Pulmonary artery endothelial cell (primary cell): ENCODE measurements at places on chromosomes 16 and 17. TPM values are rescaled to one million over a fixed set of nuclear protein-coding genes. Genes with fewer than 3 reads are reported as not detected.

The SOX9 gene
- not detected in 2 replicates for total RNA-seq

The SCARF1 gene
- 101 and 117 TPM in 2 replicates for total RNA-seq

The NGFR gene
- 0.07 and 0.11 TPM in 2 replicates for total RNA-seq

The PRAC1 gene
- total RNA-seq, result not detected in 2 replicates

The CDRT4 gene
- 1.7 and 2.9 TPM in 2 replicates for total RNA-seq

DNA sequence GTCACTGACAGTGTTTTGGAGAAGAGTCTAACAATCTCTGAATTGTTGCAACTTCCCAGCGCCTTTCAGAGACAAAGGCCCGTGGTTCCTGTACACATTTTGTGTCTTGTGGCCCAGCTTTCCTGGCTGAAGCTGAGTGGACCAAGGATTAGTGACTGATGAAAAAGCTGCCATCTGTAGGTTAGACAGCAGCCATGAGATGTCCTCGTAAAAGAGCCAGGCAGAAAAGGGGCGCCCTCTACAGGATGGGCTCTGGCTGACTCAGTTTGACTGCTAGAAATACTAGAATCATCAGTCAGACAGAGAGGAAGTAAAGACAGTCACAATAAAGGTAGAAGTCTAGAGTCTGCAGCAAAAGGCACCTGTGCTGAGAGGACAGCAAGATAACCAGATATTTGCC, 26.5 kb upstream of the NF1 start:
- no peak for DNase-seq

DNA sequence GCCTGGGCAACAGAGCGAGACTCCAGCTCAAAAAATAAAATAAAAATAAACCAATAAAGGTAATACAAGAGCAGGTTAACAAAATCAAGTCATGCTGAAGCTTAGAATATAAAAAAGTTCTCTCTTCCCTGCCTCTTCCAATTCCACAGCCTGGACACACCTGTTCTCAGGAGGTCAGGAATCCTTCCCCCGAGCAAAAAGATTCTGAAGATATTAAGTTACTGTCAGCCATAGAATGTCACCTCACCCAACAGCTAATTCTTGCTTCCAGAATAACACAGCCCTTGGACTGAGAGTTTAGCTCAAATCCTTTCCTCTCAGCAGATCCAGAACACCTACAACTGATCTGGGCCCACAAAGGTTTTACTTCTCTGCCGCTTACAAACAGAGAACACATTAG, 27.1 kb downstream of the SLC39A11 start:
- no peak for DNase-seq

- peak; percentile 93 for DNase-seq
These were observed 19.6 kb upstream of the CCL2 start for GRCh38 chr17:34235389-34236028.

GRCh38 chr17:69579961-69580677, 165.6 kb downstream of the MAP2K6 start:
- DNase-seq, result no peak

- no peak for DNase-seq
These were observed 37.9 kb downstream of the MPRIP start for GRCh38 chr17:17080181-17080631.

DNA sequence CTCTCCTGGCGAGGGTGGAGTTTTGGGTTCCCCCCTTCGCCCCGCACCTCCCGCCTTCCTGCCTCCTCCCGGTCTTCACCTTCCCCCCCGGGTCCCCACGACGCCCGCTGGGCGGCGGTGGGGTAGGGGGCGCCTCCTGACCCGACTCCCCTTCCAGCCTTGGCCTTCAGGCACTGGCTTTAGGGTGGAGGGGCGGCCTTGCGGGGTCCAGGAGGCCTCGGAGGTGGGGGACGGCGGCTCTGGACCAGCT, 2.4 kb downstream of the SLC16A3 start:
- no peak for DNase-seq

DNA sequence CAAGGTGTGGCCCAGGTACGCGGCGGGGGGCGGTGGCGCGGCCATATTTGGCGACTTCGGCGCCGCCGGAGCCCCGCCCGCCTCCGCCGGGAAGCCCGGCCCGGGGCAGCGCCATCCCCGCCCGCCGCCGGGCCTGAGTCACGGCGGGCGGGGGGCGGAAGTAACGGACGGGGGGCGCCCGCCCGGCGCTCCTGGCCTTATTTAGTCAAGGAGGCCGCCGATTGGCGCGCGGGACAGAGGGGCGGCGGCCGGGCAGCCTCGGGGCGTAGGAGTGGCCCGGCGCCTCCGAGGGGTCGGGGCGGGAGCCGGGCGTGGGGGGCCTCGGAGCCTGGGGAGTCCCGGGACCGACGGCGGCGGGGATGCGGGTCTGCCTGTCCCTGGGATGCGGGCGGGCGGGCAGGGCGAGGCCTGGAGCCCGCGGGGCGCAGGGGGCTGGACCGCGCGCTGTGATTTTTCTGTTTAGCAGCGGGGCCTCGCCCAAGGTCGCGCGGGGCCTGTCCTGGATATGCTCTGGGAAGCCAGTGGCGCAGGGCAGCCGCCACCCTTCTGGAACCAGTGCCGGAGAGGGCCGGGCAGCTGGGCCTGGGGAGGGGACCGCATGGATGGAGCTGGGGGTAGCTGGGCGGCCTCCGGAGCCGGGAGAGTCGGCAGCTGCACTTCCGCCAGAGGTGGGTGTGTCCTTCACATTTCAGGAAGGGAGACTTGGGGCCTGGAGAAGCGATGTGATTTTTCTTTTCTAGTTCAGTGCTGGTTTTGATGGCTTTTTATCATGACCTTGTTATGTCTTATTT, 2.3 kb upstream of the ACTG1 start:
- DNase-seq, result peak; percentile 33

- no peak for DNase-seq
These were observed 58.5 kb downstream of the TNFRSF13B start for GRCh38 chr17:16913463-16913862.

DNA sequence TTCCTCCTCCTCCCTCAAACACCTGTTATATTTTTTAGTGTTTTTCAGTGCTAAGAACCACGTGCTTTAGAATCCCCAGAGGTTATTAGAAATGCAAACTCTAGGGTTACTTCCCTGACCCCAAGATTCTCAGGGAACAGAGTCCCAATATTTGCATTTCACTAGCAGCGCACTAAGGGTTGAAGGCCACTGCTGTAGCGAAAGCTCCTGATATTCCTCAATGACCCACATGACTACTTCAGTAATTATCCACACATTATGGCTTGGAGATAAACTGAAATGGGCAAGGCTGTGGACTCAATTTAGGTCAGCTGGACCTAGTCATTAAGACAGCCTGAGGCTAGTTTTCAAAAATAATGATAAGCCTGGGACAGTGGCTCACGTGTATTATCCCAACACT, 78.5 kb upstream of the BCAR1 start:
- DNase-seq, result no peak

DNA sequence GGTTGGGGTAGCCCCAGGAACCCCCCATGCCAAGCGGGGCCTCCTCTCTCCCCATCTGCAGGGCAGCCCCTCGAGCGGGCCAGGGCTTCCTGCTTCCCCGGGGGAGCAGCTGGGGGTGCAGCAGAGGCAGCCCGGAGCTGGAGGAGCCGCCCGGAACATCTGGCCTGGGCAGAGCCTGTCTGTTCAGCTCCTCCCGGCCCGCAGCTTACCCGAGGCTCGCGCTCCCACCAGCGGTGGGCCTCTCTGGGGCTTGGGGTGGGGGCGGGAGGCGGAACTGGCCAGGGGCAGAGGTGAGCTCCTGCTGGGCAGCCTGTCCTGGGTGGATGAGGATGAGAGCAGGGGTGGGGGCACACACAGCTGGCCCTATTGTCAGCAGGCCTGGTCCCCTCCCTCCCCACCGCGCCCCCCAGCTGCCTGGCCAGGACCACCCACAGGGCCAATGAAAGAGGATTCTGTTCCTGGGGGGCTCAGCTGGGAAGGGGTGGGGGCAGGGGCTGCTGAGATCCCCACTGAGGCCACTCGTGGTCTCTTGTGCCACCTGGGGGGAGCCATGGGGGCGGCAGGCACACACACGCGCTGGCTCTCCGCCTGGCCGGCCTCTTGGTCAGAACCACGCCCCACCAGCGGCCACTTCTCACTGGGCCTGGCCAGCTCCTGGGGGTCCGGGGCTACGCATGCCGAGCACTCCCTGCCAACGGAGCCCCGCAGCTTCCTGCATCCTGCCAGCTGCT, 34.7 kb downstream of the BAHCC1 start:
- no peak for DNase-seq

- no peak for DNase-seq
These were observed 6.3 kb downstream of the UBE2O start for GRCh38 chr17:76446449-76447231.

DNA sequence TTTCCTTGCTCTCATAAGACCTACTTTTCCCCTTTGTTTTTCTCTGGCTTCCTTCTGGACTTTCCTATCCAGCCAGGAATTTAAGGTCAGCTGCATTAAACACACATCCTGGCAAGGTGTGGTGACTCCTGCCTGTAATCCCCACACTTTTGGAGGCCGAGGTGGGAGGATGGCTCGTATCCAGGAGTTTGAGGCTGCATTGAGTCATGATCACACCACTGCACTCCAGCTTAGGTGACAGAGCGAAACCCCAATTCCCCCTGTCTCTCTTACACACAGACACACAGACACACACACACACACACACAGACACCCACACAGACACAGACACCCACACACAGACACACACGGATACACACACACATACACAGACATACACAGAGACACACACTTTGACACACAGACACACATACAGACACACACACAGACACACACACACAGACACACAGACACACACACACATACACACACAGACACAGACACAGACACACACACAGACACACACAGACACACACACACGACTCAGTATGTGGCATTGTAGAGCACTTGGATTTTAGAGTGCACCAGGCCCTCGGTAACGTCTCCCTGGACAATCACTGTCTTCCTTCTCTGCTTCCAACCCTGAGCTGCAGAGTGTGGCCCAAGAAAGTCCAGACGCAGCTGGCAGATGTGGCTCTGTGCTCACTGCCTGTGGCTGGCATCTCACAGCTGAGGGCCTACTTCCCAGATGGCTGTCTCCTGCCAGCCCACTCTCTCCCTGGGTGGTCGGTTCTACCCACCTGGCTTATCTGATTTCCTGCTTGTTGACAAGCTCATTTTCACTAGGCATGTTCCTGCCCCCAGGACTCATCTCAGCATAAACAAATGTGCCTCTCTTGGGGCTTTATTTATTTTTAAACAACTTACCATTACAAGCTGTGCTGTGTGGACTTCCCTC, 39.0 kb downstream of the NLRP1 start:
- no peak for DNase-seq

- DNase-seq, result no peak
These were observed at the start of gene MFAP4 for GRCh38 chr17:19386974-19387920. Gene MFAP4 (minus strand): TSS chr17:19387190. CDS start chr17:19387155, 35 bp downstream.

DNA sequence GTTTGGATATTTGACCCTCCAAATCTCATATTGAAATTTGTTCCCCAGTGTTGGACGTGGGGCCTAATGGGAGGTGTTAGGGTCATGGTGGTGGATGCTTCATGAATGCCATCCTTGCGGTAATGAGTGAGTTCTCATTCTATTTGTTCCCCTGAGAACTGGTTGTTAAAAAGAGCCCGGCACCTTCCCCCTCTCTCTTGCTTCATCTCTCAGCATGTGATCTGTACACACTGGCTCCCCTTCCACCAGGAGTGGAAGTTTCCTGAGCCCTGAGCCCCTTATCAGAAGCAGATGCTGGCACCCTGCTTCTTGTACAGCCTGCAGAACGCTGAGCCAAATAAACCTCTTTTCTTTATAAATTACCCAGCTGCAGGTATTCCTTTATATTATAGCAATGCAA, 25.6 kb downstream of the PIK3R6 start:
- DNase-seq, result no peak

GRCh38 chr17:27985736-27986399, 56.6 kb upstream of the NLK start:
- no peak for DNase-seq

DNA sequence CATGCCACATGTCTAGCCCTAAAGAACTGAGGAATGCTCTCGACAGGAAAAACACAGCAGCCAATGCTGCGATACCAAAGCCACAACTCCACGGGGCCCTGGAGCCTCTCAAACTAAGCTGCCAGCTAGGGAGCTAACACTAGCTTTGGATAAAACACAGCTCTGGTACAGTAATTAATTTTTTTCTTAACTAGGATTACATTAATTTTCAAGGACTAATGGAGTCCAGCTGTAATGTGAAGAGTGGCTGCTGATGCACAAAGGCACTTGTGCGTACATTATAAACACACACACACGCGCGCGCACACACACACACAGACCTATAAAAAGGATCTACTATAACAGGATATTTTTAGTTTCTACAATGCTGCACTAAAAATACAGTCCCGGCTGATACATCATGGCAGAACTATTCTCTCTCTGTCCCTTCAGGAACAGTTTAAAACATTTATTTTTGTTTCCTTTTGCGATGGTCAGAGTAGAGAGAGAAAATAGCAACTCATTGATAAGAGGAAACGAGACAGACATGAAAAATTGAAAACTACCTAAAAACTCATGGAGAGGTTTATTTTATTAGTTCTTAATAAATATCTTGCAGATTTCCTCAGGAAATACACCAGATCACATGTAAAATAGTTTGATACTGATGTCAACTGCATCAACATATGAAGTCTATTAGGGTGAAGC, 88.5 kb downstream of the SMG6 start:
- DNase-seq, result no peak

DNA sequence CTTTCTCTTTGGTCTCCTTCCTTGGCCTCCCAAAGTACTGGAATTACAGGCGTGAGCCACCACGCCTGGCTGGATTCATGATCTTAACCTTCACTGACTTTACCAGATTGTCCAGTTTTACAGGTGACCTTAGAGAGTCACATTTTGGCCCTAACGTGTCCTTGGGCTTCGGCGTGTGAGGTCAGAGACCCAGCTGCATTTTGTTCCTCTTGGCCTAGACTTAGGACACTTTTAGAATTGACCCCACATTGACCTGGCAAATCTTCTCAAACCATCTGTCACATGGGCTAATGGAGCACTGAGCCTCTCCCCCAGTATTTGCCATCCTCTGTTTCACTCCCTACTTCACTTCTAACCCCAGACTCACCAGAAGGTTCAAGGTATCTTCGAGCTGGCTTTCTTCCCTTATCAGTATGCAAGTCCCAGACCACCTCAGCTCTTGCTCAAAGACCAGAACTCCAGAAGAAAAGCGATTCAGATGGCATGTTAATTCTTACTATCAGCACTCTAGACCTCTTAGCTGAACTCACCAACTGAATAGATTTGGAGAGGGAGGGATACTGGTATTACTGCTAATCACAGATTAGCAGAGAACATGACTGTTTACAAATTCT, 1.7 kb upstream of the CYTH1 start:
- no peak for DNase-seq

- no peak for DNase-seq
These were observed 28.9 kb upstream of the GSE1 start for GRCh38 chr16:85584267-85584666.

DNA sequence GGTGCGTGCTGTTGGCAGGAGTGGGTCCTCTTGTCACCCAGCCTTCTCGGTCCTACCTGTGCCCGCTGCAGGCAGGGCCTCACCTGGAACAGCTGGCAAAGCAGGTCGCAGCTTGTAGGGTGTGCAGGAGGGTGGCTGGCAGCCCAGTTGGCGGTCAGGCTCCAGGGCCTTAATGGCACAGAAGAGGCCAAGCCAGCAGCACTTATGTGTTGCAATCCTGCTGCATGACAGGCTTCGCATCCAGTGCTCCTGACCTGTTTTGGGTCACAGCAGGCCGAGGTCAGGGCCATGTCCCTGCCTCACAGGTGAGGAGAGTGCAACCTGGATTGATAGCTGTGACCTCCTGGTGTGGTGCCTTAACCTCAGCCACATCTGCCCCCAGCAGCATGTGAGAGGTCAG, 31.9 kb downstream of the ZC3H18 start:
- DNase-seq, result no peak

GRCh38 chr17:82830249-82830661, 9.6 kb downstream of the ZNF750 start:
- DNase-seq, result no peak

- DNase-seq, result peak; percentile 43
These were observed 43.2 kb downstream of the RAI1 start for GRCh38 chr17:17724307-17725010.

- no peak for DNase-seq
These were observed 8.6 kb upstream of the ERCC4 start for GRCh38 chr16:13911306-13911705.
